ENCODE measurements at places on chromosomes 11 and 22.

DNA sequence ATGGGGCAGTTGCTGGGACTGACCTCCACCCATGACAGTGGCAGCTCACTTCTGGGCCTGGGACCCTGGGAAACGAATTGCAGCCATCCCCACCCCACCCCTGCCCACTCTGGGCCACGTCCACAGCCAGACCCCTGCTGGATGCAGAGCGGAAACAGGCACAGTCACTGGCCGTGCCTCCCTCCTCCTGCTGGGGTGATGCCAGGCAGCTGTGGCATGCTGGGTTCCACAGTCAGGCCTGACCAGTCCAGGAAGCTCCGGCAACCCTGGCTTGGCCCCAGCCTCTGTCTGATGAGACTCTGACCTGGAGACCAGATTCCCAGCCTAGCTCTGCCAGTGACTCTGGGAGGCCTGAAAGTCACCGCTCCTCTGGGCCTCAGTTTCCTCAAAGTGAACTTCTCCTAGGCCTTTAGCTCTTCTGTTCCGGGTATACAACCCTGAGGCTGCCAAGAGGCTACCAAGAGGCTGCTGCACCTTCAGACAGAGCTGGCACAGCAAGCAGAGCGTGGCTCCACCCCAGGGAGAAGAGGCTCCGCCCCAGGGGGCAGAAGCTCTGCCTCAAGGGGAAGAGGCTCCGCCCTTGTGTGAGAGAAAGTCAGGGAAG lies 8.9 kb downstream of the SULT4A1 start:
- DNase-seq = no peak

- DNase-seq = no peak
Measured at GRCh38 chr11:122138744-122139594, 23.0 kb upstream of the BLID start.

DNA sequence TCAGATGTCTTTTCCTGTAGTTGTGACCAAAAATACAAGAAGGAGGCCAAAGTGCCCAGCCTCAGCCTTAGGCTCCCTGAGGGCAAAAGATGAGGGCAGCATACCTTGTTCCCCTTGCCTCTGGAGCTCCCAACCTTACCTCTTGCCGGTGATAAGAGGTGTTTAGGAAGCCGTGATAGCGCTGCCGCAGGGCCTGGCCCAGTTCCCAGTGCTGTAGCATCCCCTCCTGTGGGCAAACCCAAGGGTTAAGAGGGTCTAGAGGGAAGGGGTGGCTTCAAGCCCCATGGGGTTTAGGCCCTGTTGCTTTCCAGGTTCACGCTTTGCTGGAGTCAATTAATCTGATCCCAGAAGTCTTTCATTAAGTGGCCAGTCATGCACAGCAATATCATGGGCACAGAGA lies 1.1 kb downstream of the ACP2 start:
- no peak for DNase-seq

DNA sequence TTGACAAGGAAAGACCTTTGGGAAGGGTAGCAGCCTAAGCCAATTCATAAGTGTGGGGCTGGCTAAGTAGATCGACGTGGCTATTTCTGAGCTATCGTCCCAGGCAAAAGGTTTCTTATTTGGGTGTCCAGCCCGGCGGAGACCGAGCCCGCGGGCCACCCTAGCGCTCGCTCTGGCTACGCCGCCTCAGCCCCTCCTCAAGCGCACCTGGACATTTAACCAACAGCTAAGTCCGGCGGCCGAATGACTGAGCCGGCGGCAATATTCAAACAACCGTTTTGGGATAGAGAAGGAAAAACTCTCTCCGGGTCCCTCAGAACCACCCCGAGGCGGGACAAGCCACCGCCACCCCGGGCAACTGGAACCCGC lies 457 bp downstream of the RNF141 start:
- DNase-seq = no peak

- no peak for DNase-seq
Measured at GRCh38 chr11:35100013-35100383, 39.0 kb upstream of the CD44 start.

GRCh38 chr11:21180182-21180581 lies 510.8 kb downstream of the NELL1 start:
- DNase-seq = no peak

GRCh38 chr11:115919341-115920091 lies 415.3 kb upstream of the CADM1 start:
- DNase-seq = no peak

GRCh38 chr22:48382197-48382596 lies 1445.5 kb downstream of the BRD1 start:
- DNase-seq = no peak

DNA sequence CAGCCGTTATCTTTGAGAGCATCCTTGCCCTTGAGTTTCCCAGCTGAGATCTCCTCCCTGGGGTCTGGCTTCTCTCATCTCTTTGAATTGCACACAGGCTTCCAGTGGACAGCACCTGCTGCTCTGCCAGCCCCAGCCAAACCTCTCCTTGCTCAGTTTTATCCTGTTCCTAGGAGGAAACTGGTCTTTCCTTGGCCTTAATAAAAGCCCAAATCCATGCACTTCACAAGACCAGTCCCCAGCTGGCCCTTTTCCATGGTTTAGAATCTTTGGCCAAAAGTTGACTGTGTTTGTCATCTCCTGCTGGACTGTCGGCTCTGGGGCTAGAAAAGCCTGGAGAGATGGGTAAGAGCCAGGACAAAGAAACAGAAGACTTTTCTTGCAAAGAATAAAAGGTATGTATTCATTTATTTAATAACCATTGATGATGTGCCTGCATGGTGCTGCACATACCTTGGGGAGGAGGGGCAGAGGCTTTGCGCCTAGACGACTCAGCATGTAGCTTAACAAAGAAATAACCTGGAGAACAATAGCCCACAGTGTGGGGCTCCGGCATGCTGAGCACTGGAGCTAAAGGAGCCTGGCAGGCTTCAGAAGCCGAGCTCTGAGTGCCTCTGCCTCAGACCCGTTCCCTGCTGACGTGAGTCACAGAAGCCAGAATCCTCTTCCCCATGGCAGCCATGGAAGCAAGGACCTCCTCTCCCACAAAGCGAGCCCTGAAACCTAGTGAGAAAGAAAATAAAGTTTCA lies 319.3 kb upstream of the B3GAT1 start:
- DNase-seq = no peak

DNA sequence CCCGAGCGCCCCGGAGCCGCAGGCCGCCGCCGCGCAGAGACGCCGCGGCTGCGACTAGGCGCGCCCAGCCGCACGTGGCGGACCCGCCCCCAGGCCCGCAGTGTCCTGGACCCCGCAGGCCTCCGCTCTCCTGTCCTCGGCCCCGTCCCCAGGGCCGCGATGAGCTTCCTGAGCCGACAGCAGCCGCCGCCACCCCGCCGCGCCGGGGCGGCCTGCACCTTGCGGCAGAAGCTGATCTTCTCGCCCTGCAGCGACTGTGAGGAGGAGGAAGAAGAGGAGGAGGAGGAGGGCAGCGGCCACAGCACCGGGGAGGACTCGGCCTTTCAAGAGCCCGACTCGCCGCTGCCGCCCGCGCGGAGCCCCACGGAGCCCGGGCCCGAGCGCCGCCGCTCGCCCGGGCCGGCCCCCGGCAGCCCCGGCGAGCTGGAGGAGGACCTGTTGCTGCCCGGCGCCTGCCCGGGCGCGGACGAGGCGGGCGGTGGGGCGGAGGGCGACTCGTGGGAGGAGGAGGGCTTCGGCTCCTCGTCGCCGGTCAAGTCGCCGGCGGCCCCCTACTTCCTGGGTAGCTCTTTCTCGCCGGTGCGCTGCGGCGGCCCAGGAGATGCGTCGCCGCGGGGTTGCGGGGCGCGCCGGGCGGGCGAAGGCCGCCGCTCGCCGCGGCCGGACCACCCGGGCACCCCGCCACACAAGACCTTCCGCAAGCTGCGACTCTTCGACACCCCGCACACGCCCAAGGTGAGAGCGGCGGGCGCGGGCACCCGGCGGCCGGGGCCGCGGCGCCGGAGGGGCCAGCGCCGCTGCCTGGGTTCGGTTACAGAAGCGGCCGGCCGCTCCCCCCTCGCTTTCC lies 528 bp downstream of the WEE1 start:
- no peak for DNase-seq

- DNase-seq = no peak
Measured at GRCh38 chr11:80048513-80048912, 607.7 kb upstream of the TENM4 start.

- DNase-seq = no peak
Measured at GRCh38 chr11:35780951-35781860, 118.6 kb downstream of the TRIM44 start.

DNA sequence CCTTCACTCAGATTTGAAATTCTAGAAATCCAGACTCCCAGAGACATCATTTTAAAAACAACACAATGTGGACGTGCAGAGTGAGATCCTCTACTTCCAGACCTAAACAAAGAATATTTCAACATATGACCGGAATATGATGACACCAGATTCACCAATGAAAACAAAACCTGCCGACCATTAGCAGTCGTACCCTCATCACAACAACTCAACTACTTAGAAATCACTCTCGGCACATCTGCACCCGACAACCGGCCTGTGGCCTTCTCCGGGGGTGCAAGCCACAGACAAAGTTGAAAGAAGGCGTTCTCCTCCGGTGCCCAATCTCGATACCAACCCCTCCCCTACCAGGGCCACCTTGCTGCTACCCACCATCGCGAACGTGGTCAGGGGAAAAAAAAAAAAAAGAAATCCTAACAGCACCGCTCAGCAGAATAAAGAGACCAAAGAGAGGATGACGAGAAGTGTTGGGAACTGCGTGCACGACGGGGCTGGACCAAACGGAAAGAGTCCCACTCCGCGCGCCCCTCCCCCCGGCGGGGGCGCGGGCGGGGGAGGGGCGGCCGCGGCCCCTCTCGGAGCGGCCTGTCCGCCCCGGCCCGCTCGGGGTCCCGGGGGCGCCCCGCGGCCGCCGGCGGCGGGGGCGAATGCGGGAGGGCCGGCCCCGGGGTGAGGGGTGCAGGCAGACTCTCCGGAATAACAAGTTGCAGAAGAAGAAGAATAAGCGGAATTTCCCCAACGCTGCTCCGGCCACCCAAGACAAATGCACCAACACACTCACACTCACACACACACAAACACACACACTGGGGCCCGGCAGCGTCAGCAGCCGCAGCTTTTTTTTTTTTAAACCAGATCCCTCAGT lies 1.7 kb downstream of the PHF21A start:
- no peak for DNase-seq

DNA sequence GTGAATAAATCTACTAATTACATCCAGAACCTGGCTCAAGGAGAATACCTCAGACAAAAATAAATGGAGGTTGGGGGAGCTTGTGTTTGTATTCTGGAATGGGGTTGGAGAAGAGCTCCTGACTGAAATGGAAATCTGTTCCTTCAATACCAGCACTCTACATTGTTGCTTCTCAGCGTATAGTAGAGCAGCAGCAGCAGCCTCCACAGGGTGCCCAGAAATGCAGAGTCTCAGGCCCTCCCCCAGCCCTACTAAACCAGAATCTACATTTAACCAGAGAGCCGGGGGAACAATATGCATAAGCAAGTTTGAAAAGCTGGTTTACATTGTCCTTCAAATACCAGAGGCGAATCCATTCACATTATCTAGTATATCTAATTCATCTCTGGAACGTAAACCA lies 474.8 kb downstream of the NTM start:
- DNase-seq = no peak

GRCh38 chr11:131685206-131685605 lies 314.8 kb downstream of the NTM start:
- no peak for DNase-seq

- DNase-seq = no peak
Measured at GRCh38 chr11:2200536-2200935, 28.9 kb upstream of the TH start.

GRCh38 chr11:124716591-124716990 lies 23.2 kb upstream of the NRGN start:
- no peak for DNase-seq

All from C1 segment of cervical spinal cord (tissue), 14 donors.